Neural crest cell (in vitro differentiated cells): ENCODE measurements at places on chromosomes 7 and 10. TPM values are rescaled to one million over a fixed set of nuclear protein-coding genes. Genes with fewer than 3 reads are reported as not detected.

- DNase-seq = no peak
Measured at GRCh38 chr10:16787361-16787791, 29.8 kb downstream of the RSU1 start.

GRCh38 chr7:30920584-30921539, 9.2 kb downstream of the AQP1 start:
- DNase-seq = no peak

PRRT4 gene
- total RNA-seq = 3.1 and 3.3 TPM in 2 replicates

- DNase-seq = no peak
Measured at GRCh38 chr10:125027871-125028869, 86.2 kb downstream of the ZRANB1 start.

DNA sequence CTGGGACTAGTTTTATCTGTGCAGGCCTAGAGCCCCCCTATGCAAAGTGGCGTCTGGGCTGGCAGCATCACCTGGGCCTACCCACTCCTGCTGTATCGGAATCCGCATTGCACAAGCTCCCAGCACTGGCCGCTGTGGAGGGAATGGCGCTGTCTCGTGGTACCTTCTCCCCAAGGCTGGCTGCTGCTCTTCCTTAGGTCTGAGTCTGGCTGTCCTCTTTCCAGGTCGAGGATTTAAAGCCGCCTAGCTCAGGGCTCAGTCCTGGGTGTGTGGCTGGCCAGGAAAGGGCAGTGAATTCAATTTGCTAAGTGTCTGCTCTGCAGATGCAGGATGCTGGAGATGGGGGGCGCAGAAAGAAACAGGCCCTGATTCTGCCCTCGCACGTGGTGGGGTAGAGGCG, 44.7 kb downstream of the MGMT start:
- DNase-seq = no peak

DNA sequence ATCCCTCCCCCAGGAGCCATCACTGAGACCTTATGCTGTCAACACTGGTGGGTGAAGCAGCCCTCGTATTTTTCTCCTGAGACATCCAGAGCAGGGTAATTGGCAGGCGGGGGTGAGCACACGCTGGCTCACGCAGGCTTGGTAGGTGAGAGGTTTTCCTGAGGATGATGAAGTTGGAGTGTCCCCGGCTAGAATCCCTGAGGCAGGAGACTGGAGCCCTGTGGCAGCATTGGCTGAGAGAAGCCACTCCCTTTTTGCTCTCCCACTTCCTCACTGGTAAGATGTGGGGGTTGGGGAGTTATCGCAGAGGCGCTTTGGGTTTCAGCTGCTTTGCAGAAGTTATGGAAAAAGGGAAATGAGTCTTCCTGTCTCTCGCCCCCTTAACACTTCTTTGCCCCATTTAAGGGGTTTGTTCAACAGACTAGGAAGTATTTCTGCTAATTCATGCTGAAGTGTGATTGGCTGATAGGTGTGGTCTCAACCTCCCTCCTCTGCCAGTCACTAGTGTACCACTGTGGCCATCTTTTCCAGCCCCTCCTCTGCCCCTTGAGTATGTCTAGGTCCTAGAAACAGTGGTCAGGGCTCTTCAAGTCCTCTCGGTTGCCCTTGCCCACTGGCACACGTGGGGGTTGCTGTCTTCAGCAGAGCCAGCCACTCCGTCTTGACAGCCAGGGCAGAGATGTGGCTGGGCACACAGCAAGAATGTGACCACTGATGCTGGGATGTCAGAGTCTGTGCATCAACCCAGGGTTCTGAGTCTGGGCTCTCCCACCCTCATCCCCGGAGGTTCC, 5.7 kb downstream of the ARPC1B start:
- DNase-seq = no peak

DNA sequence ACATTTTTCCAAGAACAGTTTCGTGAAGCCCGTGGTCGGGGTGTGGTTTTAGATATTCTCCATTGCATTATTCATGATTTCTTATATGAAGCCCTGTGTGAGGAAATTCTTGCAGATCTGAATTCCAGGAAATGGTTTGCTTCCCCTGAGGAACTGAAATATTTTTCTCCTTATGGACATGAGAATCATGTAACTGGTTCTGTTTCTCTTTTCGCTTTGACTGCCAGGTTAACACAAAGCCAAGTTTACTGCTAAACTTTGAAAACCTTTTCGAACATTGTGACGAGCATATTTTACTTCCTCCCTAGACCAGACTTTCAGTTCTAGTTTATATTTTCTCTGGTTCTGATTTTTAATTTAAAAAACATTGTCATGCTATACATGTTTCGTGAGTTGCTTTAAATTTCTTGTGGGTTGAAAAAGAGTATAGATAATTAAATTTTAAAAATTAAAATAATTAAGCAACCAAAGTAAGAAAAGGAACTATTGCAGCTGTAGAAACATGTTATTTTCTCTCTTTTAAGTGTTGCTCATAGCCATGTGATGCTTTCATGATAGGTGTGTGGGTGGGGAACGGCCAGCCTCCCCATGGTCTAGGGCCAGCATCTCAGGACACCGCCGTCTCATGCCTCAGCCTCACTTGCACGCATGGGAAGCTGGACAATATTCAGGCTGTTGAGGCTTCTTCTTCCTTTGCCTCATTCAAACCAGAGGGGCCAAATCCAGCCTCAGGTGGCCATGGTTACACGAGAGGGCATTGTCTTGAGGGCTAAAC, 97.1 kb downstream of the CREB5 start:
- DNase-seq = no peak

FGF8 gene
- 0.82 and 0.86 TPM in 2 replicates for total RNA-seq

ELAPOR2 gene
- total RNA-seq = 42.2 and 44.4 TPM in 2 replicates

- DNase-seq = no peak
Measured at GRCh38 chr10:84007482-84007881, 131.8 kb upstream of the GHITM start.

TAS2R41 gene
- not detected in 2 replicates for total RNA-seq

OGDHL gene
- total RNA-seq = 10.1 and 10.6 TPM in 2 replicates

ITPRID1 gene
- not detected in 2 replicates for total RNA-seq

- no peak for DNase-seq
Measured at GRCh38 chr7:119959811-119960210, 313.2 kb upstream of the KCND2 start.

GRCh38 chr10:120688928-120689327, 162.2 kb upstream of the WDR11 start:
- DNase-seq = no peak

DNA sequence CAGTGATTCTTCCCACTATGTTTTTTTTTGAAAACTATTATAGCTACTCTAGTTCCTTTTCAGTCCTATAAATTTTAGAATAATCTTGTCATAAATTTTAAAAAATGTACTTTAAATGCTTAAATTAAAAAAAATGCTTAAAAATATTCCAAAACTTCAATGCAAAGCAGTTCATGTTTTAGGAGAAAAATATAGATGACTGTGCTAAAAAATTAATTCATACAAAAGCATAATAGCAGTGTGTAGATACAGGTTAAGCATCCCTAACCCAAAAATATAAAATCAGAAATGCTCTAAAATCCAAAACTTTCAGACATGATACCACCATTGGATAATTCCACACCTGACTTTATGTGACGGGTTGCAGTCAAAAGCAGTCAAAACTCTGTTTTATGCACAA, 12.8 kb downstream of the STEAP4 start:
- DNase-seq = no peak

GRCh38 chr10:132575320-132576201, 38.0 kb downstream of the INPP5A start:
- no peak for DNase-seq

DNA sequence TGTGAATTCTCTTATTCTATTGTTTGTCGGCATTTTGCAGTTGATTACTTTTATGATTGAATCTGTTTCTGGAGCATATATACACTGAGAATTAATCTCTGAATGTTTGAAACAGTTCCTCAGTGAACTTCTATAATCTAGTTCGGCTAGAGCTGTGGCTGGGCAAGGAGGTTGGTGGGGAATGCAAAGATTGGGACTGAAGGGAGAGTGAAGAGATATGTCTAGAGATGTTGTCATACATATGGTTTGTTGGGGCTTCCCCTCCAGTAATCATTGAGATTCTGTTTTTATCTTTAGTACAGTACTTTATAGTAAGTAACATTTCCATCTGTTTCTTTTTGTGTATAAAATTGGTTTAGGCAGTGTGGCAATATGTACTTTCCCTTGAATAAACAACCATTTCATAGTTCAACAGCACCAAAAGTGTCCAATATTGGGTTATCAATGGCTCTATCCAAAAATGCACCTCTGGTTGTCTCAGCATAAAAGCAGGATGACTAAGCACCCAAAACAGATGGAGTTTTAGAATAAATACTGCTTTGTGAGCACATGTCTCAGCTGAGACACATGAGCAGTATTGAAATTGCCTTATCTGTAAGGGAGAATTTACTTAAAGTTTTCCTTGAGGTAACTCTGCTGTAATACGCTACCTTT, 36.7 kb downstream of the WAC start:
- no peak for DNase-seq

- DNase-seq = no peak
Measured at GRCh38 chr10:88841316-88842111, 10.1 kb downstream of the ANKRD22 start.

- no peak for DNase-seq
Measured at GRCh38 chr10:60142736-60143135, 236.4 kb upstream of the CCDC6 start.

GRCh38 chr10:78046711-78047269, 13.1 kb downstream of the RPS24 start:
- DNase-seq = no peak

KIAA1217 gene
- 8.8 and 10.5 TPM in 2 replicates for total RNA-seq

SFTPA1 gene
- total RNA-seq = not detected in 2 replicates

UPF2 gene
- total RNA-seq = 25.1 and 26.2 TPM in 2 replicates

DNA sequence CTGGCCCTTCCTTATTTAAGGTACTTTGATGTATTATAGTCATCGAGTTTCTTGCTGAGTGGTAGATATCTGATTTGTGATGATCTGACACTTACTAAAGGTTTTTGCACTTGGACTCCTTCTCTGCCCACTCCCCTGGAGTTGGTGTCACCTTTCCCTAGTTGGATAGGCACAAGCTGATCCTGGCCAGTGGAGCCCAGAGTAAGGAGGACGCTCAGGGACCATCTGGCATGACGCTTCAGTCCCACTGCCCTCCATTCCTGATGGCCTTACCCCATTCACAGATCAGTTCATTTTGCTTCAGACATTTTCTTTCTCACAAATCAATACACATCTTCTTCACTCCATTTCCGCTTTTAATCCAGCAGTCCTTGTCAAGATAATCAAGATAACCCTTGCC, 20.1 kb downstream of the ASB15 start:
- DNase-seq = no peak

DNA sequence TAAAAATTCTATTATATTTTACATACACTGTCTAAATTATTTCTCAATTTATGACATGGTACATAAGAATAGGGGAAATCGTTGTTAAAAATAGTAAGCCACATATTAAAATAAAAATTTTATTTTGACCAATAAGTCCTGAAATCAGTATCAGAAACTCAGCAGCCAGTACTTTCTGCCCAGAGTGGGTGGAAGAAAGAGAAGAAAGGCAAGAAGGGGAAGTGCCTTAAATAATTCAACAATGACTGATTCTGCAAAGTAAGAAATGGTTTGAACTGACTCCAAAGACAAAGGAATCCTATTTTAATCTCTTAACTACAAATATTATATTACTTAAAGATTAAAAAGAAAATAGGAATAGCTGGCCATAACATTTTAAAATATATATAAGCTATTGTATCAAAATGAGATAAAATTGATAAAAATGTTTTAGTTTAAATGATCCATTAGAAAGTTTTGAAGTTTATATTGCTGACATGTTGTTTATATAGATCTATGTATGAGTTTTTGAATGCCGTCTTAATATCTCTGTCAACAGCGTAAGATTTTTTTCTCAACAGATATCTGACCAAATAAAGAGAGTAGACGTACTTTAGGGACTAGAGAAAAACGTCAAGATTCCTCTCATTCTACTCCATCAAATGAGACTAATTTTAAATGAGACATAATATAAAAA, 30.2 kb upstream of the NRCAM start:
- no peak for DNase-seq

C10orf143 gene
- 2.7 TPM in 2 replicates for total RNA-seq

DNA sequence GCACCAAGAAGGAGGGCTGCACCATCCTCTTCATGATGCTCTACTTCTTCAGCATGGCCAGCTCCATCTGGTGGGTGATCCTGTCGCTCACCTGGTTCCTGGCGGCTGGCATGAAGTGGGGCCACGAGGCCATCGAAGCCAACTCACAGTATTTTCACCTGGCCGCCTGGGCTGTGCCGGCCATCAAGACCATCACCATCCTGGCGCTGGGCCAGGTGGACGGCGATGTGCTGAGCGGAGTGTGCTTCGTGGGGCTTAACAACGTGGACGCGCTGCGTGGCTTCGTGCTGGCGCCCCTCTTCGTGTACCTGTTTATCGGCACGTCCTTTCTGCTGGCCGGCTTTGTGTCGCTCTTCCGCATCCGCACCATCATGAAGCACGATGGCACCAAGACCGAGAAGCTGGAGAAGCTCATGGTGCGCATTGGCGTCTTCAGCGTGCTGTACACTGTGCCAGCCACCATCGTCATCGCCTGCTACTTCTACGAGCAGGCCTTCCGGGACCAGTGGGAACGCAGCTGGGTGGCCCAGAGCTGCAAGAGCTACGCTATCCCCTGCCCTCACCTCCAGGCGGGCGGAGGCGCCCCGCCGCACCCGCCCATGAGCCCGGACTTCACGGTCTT, 1.9 kb downstream of the FZD1 start:
- DNase-seq = no peak

DNA sequence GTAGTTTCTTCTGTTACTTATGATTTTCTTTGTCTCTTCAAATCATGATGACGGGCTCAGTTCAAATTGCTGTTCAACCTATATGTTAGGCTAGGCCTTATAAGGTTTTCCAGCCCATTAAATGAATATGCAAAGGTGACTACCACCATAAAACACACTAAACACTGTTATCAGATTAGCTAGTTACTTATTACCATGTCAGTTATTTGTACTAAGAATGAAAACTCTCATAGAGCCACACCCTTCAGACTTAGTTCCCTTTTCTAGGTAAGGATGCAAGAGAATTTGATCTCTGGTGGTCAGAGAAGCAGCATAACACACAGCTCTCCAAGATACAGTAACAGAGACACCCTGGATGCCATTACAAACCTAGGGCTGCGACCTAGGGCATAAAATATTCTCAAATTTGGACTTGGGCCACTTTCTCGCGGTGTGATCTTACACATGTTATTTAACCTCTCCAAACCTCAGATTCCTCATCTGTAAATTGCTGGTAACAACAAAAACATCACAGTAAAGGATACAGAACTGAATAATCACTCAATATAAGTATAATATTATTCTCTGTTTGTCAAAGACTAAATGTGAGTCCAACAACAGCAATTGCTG, 35.6 kb downstream of the ANKMY2 start:
- DNase-seq = no peak

- no peak for DNase-seq
Measured at GRCh38 chr10:30013757-30014156, 45.6 kb downstream of the JCAD start.

DNA sequence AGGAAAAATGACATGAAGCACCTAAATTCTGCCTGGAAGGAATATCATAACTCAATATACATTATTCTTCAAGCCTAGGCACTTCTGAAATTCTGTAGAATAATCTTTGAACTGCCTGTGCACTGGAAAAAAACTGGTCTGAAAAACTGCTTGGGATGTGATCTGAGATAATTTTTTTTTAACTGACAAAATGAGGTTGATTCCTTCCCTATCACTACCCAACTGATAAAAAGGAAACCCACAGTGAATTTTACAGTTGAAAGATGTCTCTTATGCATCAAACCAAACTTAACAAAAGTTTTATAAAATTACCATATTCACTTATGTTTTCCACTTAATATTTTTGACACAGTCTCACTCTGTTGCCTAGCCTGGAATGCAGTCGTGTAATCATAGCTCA, 67.2 kb upstream of the FAM133B start:
- no peak for DNase-seq

GRCh38 chr7:36639826-36640225, 84.5 kb downstream of the AOAH start:
- DNase-seq = no peak

ELN gene
- total RNA-seq = 0.41 and 1.0 TPM in 2 replicates

- DNase-seq = no peak
Measured at GRCh38 chr10:121081306-121081705, 230.1 kb downstream of the WDR11 start.
